ENCODE measurements at places on chromosomes 11 and 22.

DNA sequence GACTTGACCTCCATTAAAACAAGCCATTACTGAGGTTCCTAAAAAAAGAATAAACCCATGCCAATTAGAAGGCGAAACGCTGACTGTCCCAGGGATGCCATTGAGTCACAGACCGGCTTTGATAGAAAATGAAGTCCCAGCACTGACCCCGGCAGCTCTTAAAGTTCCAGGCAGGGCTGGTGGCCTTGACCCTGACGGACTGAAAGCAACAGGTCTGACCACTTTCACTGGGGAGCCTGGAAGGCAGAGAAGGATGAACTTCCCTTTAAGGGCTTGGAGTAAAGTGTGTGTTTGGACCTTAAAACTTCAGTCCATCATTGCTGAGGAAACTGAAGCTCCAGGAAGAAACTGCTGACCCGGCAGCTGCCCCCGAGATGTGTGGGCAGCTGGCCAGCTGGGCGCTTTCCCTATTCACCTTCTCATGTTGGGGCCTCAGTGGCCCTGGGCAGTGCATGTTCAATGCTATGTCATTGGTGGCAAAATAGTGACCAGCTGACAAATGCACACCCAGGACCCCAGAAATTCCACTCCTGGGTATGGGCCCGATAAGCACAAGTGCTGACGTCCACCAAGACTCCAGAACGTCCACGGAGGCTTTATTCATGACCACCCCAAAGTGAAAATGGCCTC lies 18.9 kb upstream of the EFCAB6 start:
- DNase-seq, result no peak

DNA sequence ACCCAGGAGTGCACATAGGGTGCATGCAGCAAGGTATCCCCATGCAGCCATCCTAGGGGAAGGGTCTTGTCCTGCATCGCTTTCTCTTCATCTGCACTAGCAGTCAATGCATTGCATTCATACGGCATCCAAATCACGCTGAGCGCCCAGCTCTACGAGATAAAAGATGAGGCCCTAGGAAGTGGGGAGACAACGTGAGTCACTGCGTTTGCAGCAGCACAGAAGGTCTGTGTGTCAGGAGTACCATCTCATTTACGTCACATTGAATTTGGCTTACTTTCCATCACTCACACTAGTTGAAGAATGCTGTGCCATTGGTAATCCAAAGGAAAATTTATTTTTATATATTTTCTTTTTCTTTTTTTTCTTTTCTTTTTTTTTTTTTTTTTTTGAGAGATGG lies 2.5 kb upstream of the ST14 start:
- DNase-seq, result no peak

GRCh38 chr11:12280838-12281565 lies 96.4 kb upstream of the PARVA start:
- no peak for DNase-seq

- no peak for DNase-seq
These were observed 17.0 kb upstream of the KCNJ11 start for GRCh38 chr11:17405232-17406005.
